ENCODE measurements at places on chromosomes 1 and 21.

DNA sequence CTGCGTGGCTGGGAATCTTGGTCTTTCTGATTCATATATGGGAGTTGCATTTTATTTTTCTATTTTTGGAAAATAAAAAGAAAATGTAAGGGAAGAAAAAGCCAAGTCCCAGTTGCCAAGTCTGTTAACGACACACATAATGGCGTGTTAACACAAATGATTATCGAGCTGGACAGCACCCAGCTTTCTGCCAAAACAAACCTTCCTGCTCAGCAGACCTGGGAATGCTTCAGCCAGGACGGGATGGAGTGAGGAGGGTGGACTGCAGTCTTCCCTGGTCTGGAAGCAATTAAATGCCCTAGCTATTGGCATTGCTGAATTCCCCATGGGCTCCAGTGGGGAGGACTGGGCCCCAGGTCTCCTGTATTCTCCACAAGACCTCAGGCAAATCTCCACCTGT is 184.2 kb upstream of the USP24 start:
- DNase-seq: no peak

- DNase-seq: no peak
Measured at GRCh38 chr1:117600966-117601365, 4.9 kb upstream of the TENT5C start.

GRCh38 chr1:222079566-222079965 is 337.7 kb upstream of the DUSP10 start:
- no peak for DNase-seq

DNA sequence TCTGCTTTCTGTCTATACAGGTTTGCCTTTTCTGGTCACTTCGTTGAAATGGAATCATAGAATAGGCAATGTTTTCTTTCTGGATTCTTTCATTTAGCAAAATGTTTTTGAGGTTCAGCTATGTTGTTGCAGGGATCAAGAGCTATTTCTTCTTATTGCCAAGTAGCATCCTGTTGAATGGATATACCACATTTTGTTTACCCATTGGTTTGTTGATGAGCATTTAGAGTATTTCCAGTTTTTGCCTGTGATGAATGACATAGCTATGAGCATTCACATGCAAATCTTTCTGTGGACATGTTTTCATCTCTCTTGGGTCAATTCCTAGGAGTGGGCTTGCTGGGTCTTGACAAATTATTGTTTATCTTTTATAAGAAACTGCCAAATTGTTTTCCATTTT is 115.5 kb downstream of the ACTL8 start:
- no peak for DNase-seq

DNA sequence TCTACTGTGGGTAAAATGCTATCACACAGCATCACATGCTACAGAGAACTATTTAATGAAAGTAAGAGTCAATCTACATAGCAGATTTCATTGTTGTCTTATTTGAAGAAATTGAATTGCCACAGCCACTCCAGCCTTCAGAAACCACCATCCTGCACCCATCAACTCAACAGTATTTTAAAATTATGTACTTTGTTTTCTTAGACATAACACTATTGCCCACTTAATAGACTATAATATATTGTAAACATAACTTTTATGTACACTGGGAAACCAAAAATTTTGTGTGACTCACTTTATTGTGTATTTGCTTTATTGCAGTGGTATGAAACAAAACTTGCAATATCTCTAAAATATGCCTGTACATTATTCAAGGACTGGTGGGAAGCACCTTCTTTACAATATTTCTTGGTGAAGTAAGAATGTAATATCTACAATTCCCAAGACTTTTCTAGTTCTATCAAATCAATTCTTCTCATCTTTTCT is 133.0 kb downstream of the DUSP10 start:
- DNase-seq: no peak

GRCh38 chr1:48775831-48776392 is 779 bp downstream of the BEND5 start:
- no peak for DNase-seq

- DNase-seq: no peak
Measured at GRCh38 chr1:201307760-201308499, 24.6 kb downstream of the PKP1 start.

GRCh38 chr1:180633057-180634056 is 1.5 kb downstream of the XPR1 start:
- no peak for DNase-seq

- DNase-seq: no peak
Measured at GRCh38 chr1:111978695-111979094, 10.8 kb downstream of the KCND3 start.

- peak; percentile 52 for DNase-seq
Measured at GRCh38 chr1:53319296-53320101, 8.4 kb downstream of the LRP8 start.

DNA sequence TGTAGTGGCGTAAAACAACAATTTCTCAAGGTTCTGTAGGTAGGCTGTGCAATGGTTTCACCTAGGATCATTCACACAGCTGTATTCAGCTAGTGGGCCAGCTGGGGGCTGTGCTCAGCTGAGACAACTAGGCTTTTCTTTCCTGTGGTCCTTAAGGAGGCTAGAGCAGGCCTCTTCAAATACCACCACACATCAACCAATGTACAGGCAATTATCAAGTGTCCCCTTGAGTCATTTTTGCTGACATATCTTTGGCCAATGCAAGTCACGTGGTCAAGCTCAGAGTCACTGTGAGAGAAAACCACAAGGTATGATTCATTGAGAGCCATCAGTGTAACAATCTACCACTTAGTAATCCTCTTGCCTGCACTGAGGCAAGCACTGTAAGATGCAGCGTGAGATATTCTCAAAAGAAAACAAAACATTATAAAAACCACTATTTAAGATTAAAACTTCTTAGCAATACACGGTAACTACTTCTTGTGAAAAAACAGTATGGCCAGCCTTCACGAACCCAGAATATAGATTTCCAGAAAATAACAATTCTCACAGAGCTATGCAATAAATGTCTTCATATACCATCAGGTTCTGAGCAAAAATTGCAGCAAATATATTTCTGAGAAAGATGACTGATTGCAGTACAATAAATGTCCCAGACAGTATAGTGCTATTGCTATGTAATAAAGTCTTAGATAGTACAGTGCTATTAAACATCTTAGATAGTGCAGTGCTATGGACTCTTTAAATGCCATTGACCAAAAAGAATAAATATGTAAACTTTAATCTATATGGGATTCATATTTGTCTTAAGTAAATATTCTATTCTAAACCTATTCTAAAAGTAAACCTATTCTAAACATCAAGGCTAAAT is 55.3 kb downstream of the NME7 start:
- peak; percentile 86 for DNase-seq
